Posterior vena cava (tissue), 2 donors: ENCODE measurements at places on chromosomes 12 and 14. TPM values are rescaled to one million over a fixed set of nuclear protein-coding genes. Genes with fewer than 3 reads are reported as not detected.
A peak's percentile ranks its signal among the peaks of the same experiment; 100 is the strongest.

RNASE7 gene
- not detected for total RNA-seq

NEUROD4 gene
- not detected for total RNA-seq

PRR4 gene
- total RNA-seq: 2.5 TPM

WIF1 gene
- 0.46 TPM for total RNA-seq

KRT3 gene
- not detected for total RNA-seq

LMNTD1 gene
- not detected for total RNA-seq

GLIPR1L2 gene
- total RNA-seq: 0.38 TPM

SNAPC1 gene
- total RNA-seq: 6.8 TPM

RHOJ gene
- 19.8 TPM for total RNA-seq

CCND2 gene
- total RNA-seq: 101 TPM

KLRF1 gene
- 0.88 TPM for total RNA-seq

SLC38A4 gene
- 1.0 TPM for total RNA-seq

ANKRD33 gene
- not detected for total RNA-seq

CHGA gene
- 0.29 TPM for total RNA-seq

ARG2 gene
- total RNA-seq: 5.1 TPM

GRCh38 chr12:116736962-116737773 lies 701 bp downstream of the SPRING1 start:
- DNase-seq: no peak

- no peak for DNase-seq
These were observed 351.1 kb upstream of the FLRT2 start for GRCh38 chr14:85178864-85179263.

- DNase-seq: no peak
These were observed 483.7 kb downstream of the FLRT2 start for GRCh38 chr14:86013641-86014040.

- no peak for DNase-seq
These were observed 227.3 kb upstream of the DAAM1 start for GRCh38 chr14:58961045-58961731.

DNA sequence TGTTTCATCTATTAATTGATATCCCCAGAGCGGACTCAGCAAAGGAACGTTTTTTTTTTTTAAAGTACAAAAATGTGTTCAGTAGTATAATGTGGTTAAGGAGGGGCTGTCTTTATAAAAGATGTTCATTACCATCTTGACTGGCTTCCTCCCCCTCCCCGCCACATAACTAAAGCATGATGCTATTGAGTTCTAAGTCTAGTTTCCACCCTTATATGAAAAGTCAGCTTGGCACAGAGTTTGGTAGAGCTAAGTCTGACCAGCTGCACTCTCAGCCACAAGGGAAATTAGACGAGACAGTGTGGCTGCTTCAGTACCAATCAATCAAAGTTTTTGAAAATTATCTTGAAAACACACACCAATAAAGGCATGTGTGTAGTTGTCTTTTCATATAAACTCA lies 1.9 kb upstream of the MYBPC1 start:
- no peak for DNase-seq

DNA sequence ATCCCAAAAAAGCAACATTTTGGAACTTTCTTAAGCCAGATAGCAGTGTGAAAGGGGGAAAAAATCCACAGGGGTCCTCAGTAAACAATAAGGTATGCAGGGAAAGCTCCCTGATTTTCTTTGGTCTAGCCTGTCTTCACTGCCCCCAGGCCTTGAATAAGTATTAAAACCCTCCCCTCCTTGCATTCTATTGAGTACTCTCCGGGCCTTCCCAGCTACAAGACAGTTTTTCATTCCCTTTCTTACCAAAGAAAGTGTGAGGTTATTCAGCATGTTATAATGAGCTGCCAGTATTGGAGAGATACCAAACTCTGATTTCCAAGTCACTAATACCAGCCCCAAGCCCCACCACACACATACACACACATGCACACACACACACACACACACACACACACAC lies 59.8 kb upstream of the KIF21A start:
- no peak for DNase-seq

GRCh38 chr14:105413544-105413886 lies 6.1 kb upstream of the MTA1 start:
- peak; percentile 49 for DNase-seq

- peak; percentile 89 for DNase-seq
These were observed 212.0 kb downstream of the CACNA1C start for GRCh38 chr12:2264651-2265232.

- no peak for DNase-seq
These were observed 34.2 kb upstream of the DEGS2 start for GRCh38 chr14:100193417-100194357.

GRCh38 chr12:3150931-3151835 lies 74.0 kb downstream of the TSPAN9 start:
- no peak for DNase-seq

GRCh38 chr14:94787092-94787491 lies 17.2 kb upstream of the GSC start:
- DNase-seq: no peak

DNA sequence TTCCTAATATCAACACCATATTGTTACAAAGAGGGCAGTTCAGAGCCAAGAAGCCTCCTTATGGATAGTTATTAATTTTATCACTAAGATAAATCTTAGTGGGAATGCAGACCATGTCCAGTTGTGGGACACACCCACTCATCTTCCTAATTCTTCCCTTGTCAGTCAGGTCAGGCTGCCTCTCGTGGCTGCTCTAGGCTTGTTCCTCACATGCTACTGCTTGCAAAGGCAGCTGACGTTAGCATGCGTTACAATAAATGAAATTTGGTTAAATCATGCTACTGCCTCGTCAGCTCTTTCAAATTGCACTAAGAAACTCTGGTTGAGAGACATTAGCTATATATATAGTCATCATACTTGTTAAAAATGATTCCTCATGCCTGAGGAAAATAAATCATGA lies 108.4 kb downstream of the CAND1 start:
- DNase-seq: no peak

DNA sequence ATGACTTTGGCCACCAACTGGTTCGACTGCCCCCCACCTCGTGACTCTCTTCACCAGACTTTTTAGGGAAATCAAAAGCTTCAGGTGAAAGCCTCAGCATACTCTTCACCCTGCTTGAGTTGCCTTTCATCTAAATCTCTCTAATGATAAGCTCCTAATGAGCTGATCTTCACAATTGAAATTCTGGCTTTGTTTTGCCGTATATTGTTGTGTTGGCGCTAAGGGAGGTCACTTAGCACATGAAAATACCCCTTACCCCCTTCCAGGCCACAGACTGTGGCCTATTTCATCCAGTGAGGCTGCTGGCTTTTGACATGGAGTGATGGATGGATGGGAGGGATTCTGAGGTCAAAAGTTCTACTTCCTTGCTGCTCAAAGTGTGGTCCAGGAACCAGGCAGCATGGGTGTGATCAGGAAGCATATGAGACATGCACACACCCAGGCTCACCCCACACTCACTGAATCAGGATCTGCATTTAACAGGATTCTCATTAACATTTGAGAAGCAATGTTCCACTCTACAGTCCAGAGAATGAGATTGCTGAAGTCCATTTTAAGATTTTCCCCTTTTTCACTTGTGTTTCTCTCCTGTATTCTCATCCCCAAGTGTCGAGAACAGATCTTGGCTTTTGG lies 131.4 kb downstream of the DACT1 start:
- DNase-seq: no peak

DNA sequence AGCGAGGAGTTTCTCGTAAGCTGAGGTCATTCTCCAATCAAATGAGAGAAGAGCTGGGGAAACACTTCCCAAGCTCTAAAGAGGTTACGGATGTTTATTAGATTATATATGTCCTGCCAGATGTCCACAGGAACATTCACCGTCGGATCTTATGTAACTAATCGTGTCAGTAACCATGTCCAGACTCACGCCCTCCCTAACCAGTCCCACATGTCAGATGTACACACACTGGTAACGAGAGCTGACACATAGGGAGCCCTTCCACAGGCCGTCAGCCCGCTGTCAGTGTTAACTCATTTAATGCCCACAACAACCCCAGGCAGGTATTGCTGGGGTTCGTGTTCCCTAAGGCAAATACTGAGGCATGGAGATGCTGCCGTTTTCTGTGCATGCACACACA lies 223.7 kb upstream of the RTL1 start:
- no peak for DNase-seq

- no peak for DNase-seq
These were observed 2.2 kb downstream of the TMEM132C start for GRCh38 chr12:128269181-128269591.

DNA sequence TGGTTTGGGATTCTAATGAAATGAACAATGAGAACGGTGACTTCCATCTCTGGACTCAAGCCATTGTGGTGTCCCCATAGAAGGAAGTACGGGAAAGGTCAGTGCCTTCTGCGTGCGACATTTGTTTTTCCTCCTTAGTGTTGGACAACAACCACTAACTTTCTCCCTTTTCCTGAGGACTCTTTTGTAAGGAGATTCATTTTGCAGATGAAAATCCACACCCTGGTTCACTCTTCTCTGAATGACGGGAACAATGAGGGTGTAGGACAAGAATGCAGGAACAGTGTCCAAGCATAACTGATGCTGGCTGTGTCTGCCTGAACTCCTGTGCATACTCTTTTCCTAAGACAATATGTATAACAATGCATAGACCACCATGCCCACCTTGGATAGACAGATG lies 176.4 kb downstream of the STXBP6 start:
- DNase-seq: no peak

- no peak for DNase-seq
These were observed 23.9 kb downstream of the GNG2 start for GRCh38 chr14:51884086-51884927.

GRCh38 chr12:121061831-121062230 lies 22.8 kb upstream of the OASL start:
- DNase-seq: no peak

GRCh38 chr12:88633312-88633711 lies 53.0 kb upstream of the KITLG start:
- no peak for DNase-seq

DNA sequence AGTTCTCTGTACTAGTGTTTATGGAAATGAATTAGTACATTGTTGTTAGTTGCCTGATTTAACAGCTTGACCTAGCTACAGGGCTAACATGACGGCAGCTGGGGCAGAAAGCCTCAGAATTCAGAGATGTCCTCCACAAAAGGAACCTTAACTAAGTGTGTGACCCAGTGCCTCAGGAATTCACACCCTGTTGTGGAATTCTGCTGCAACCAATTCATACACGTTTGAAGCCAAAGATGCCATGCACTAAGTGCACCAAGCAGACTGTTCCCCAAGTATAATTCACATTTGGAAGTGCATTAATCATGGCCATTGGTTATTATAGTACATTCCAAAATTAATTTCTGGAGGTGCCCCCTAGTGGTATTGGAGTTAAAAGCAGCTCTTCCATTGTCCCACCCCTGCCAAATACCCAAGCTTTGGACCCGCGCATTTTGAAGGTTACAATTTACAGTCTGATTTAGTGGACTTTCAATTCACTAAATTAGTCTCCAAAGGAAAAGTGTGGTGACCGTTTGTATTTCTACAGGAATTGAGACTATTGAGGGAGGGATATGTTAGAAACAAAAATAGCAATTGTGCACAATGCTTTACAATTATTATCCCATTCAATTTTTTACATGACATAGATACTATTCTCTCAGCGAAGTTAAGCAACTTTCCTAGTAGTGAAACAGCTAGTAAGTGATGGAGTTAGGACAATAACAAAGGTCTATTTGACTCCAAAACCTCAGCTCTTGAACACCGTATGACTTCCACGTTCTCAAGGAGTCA lies 85.9 kb downstream of the PAX9 start:
- DNase-seq: no peak

DNA sequence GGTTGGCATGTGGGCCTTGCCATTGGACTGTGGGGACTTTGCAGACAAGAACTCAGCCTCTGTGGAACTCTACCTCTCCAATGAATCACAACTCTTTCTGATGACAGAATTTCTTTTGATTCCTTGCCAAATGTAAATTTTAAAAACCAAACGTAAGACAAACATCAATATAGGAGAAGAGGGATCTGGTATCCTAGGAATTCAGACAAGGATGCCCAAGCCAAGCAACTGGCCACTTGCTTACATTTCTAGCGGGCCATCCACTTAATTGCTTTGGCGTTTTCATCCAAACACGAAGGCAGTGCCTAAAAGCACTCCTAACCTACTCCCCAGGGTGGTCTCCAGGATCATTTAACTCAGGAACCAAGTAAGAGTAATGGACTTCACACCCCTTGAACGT lies 23.4 kb upstream of the RAB35 start:
- no peak for DNase-seq

DNA sequence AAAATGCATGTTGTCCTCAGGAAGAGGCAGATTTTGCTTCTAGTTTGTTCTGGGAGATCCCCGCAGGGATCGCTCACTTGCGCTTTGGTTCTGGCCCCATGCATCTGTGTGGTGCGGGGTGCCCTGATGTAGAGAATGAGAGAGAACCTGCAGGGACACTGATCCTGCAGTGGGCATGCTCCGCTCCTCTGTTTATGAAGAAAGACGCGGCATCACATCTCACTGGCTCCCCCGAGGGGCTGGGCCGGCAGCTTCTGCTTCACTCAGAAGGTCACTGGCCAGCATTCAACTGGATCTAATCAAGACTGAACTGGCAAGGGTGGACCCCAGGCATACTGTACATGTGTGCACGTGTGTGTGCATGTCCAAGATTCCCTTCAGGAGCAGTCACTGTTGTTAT lies 164.2 kb downstream of the CALM1 start:
- DNase-seq: no peak

DNA sequence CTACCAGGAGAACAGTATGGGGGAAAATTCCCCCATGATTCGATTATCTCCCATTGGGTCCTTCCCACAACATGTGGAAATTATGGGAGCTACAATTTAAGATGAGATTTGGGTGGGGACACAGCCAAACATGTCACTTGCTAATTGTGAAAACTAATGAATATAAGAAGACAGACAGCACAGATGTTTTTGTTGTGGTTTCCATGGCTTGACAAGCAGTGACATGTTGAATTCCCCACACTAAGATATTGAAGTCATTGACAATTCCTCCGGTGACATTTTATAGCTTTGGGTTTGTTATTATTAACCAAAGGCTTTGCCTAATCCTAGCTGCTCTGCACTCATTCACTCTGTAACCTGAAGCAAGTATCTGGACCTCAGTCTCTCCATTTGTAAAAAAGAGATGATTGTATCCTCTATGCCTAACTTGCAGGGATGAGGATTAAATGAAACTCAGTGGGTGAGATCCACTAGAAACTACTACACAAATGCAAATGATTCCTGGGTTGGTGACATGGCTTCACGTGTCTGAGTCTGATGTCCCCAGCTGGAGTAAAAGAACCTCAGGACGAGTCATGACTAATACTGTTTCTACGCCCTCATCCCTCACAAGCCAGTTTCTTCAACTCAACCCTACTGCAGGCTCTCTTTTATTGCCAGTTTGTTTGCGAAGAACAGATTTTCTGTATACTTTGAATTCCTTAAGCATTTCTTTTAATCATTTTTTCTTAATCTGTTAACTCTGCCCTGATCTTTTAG lies 71.6 kb downstream of the ASCL1 start:
- no peak for DNase-seq

DNA sequence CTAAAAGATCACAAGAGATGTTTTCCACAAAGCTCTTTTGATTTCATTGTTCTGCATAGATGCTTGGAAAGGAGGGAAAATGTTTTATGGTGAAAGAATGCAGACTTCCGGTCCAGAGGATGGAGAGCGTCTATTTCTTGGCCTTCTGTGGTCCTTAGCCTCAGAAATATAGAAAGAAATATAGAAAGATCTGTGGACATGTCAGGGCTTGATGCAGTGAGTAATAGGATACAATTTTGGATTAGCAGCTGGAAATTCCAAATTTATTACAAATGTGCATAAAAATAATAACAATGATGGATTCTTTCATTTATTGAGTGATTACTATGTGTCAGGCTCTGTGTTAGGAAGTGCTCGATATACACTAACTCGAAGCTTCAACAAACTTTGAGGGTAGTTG lies 20.2 kb downstream of the AKAP6 start:
- no peak for DNase-seq
